ENCODE measurements at places on chromosomes 2 and 18. TPM values are rescaled to one million over a fixed set of nuclear protein-coding genes. Genes with fewer than 3 reads are reported as not detected.

GRCh38 chr2:196957442-196957841 is 30.9 kb upstream of the PGAP1 start:
- DNase-seq, result no peak

DNA sequence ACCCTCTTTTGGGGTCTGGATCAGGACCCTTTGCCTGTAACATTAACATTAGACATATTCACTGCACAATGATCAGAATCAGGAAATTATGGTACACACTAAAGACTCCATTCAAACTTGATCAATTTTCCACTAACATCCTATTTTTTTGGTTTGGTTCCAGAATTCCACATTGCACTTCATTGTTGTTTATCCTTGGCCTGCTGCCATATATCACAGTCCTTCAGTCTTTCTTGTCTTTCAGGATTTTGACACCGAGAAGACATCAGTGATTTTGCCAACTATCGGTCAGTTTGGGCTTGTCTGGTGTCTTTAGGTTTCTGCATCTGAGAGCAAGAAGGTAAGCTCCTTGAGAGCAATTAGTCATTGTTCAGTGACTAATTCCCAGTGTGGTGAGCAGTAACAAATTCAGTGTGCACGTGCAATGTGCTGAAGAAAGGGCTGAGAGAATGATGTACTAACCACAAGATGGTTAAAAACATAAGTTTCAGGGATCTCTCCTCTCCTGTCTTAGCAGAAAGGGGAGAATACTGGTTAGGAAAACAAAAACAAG is 23.5 kb downstream of the MARCHF4 start:
- no peak for DNase-seq

- DNase-seq, result no peak
These were observed 590 bp downstream of the EIF2B4 start for GRCh38 chr2:27369471-27370025.

Gene ANKRD44
- total RNA-seq, result 214 TPM

- DNase-seq, result no peak
These were observed 116.3 kb upstream of the SMAD7 start for GRCh38 chr18:49067071-49067470.

DNA sequence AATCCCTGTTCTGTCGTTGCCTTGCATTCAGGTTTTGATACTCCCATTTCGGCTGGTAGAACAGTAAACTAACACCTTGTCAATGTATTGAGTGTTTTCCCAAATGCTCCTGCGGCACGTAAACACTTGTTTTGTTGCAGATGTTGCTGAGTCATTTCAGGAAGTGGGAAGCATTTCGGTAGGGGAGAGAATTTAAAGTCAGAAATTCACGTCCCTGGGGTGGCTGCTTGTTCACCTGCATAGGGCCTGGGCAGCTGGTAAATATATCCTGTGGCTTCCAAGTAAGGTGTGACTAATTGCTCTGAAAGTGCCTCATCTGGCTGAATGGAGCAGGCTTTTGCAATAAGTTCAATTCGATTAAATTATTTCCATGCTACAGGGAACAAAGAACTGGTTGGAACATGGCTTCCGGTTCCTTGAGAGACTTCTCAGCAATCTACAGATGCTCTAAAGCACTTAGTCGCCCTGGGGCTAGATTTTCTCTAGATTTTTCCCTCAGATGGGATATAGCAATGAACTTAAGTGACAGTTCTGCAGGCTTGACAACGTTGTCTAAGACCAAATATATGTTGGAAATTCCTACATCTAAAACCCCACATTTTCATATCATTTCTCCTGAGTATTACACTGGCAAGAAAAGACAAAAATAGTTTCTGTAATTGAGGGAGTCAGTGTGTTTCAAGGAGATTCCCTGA is 5.2 kb downstream of the GALR1 start:
- no peak for DNase-seq

Gene HRH4
- 0.65 TPM for total RNA-seq

- DNase-seq, result no peak
These were observed 14.1 kb upstream of the CREB1 start for GRCh38 chr2:207515671-207516070.

GRCh38 chr18:1270081-1270480 is 365.4 kb downstream of the ADCYAP1 start:
- DNase-seq, result no peak

- no peak for DNase-seq
These were observed 5.4 kb upstream of the MALL start for GRCh38 chr2:110121052-110121334.

GRCh38 chr2:12168791-12169388 is 422.5 kb downstream of the LPIN1 start:
- DNase-seq, result no peak

Gene NOSTRIN
- not detected for total RNA-seq

GRCh38 chr2:216349366-216349765 is 22.9 kb downstream of the MARCHF4 start:
- no peak for DNase-seq

Gene SESTD1
- 14.7 TPM for total RNA-seq

GRCh38 chr2:28748176-28748575 is 3.5 kb upstream of the PPP1CB start:
- no peak for DNase-seq

DNA sequence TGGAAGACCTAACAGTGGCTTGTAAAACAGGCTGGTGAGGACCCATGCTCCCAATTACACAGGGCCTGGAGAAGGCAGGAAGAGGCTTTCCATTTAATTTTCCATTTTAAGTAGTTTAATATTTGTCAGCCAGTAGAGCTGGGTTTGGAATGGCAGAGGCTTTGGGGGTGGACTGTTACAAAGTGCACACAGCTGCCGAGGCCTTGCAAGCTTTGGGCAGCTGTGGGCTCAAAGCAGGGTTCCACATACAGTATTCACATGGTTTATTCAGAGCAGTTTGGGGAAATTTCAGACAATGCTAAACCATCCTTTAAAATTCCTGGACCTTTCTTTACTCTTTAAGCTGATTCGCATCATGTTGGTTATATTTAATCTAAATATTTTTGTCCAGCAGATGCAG is 132.6 kb downstream of the WDSUB1 start:
- DNase-seq, result no peak

- no peak for DNase-seq
These were observed 29.5 kb downstream of the TPRKB start for GRCh38 chr2:73707636-73708035.

DNA sequence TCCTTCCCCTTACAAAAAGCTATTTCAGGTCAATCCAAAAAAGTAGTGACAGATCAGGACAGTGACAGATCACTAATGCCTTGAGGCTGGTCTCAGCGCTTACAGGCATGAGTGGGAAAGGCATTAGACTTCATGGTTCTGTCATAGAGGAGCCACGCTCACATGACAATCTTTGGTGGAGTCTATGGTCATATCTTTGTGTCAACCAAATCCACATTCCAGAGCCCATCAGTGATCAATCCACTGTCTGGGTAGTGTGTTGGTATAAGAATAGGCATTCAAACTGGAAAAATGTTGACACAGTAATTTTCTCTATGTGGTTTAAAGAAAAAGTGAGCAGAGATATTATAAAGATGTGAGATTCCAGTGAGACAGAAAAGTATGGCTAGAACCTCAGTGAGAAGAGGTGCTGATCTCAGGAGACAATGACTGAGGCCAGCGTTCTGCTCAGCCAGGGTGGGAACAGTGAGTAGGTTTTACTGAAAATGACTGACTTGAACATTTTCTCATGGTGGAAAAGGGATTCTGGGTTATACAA is 215.0 kb downstream of the IRS1 start:
- no peak for DNase-seq

DNA sequence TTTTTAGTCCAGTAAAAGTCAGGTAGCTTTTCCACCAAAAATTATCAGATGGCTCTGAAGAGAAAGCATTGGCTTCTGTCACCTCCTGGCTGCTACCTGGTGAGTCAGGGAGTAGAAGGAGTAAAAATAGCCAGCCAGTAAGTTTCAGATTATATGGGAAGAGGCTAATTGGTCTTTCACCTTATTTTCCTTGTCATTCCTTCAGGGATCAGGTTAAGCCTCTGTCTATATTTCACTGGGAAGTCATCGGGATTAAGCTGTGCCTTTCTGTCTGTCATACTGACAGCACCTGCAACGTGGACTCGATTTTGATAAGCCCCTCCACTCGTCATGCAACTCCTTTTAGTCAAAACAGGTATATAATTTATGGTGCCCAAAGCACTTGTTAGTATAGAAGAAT is 380.7 kb upstream of the CELF4 start:
- DNase-seq, result no peak

Gene REL
- total RNA-seq, result 22.9 TPM

DNA sequence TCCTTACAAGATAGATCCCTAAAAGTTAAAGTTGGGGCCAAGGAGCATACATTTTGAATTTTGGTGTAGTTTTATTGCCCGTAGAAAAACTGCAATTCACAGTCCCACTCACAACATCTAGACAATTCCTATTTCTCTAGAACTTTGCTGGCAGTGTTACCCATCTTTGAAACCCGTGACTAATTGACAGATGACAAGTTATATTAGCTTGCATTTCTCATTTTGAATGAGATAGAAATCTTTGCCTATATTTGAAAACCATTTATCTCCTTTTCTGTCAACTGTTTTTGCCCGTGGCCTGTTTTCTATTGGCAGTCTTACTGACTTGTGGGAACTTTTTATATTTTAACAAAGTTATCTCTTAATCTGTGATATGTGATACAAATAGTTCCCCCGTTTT is 50.0 kb downstream of the OXER1 start:
- DNase-seq, result no peak

DNA sequence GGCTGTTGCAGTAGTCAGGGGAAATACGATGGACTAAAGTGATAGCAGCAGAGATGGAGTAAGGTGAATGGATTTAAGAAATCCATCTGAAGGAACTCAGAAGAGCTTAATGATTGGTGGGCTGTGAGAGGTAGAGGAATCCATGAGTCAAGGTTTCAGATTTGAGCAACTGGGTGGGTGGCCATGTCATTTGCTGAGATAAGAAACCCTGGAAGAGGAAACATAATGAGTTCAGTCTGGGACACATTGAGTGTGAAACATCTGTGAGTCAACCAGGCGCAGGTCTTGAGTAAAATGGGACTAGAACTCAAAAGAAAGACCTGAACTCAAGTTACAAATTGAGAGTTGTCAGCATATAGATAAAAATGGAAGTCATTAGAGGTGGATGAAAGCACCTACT is 19.7 kb upstream of the ASNSD1 start:
- no peak for DNase-seq

GRCh38 chr2:169136885-169137534 is 67.6 kb downstream of the DHRS9 start:
- no peak for DNase-seq

- no peak for DNase-seq
These were observed 13.3 kb upstream of the REEP1 start for GRCh38 chr2:86350751-86351150.

Gene SP140
- total RNA-seq, result 137 TPM

DNA sequence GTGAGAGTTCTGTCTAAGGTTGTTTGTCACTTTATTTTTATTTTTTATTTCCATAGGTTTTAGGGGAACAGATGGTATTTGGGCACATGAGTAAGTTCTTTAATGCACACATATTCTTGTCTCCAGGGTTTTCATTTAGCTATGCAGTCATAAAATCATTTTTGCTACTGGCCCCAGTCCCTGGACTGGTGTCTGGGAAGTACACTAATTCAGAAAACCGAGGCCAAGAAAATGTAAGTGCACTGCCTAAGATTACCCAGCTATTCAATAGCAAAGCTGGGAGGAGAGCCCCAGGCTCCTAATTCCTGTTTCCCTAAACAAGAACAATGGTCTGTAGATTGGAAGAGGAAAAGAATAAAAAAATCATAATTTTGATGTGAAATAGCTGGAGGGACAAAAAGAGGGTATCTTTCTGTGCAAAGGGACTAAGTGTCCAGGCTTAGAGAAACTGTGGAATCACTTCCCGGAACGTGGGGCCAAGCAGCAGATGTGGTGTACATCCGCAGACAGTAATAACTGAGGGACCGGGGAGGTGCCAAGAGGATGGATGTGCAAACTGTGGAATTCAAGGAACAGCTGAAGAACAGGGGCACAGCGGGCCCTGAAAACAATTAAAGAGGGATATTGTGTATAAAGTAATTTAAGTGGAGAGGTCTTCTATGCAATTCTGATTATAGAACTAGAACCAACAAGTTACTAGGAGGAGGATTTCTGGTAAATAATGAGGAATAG is 236.3 kb downstream of the ACKR3 start:
- DNase-seq, result no peak

DNA sequence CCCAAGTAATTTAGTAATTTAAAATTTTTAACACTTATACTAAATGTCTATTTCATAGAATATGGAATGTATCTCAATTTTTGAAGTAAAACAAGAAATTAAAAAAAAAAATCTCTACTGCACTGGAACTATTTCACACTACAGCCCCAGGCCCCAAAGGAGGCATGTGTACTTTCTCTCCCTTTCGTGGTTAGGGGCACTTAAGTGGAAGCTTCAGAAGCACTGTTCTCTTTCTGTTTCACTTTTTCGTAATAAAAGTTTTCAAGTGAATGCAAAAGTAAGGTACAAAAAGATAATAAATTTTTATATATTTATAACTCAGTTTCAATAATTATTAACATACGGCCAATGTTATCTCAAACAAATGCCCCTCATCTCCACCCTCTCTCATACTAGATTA is 123.8 kb upstream of the STON1 start:
- no peak for DNase-seq

DNA sequence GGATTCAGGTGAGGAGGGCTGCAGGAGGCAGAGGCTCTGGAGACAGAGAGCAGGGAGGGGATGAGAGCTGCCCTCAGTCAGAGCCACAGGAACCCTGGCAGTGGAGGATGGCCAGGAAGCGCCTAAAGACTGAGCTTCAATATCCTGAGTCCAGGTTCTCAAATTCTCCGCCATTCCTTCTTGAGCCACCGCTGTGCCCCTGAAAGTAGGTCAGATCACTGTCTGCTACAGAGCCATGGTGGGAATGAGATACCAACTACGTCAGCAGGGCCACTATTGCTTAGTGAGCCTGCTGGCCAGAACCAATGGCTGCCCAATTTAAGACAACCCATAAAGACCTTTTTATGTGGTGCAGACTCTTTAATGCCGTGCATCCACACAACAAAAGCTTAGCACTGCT is 155.5 kb downstream of the CTIF start:
- no peak for DNase-seq

- DNase-seq, result no peak
These were observed 112.2 kb downstream of the GALNT3 start for GRCh38 chr2:165681841-165682240.

Gene C2orf92
- 12.4 TPM for total RNA-seq

Gene MFSD2B
- 0.20 TPM for total RNA-seq

- DNase-seq, result no peak
These were observed 563.1 kb upstream of the PIK3C3 start for GRCh38 chr18:41391616-41392595.

Data from activated CD4-positive, alpha-beta memory T cell treated with anti-CD3 and anti-CD28 coated beads, Interleukin-2, amount 10 ng/mL, durations not matched to agents 7 days and 5 days (primary cell).